ENCODE measurements at places on chromosomes 12 and 14. TPM values are rescaled to one million over a fixed set of nuclear protein-coding genes. Genes with fewer than 3 reads are reported as not detected.
A peak's percentile ranks its signal among the peaks of the same experiment; 100 is the strongest.

DNA sequence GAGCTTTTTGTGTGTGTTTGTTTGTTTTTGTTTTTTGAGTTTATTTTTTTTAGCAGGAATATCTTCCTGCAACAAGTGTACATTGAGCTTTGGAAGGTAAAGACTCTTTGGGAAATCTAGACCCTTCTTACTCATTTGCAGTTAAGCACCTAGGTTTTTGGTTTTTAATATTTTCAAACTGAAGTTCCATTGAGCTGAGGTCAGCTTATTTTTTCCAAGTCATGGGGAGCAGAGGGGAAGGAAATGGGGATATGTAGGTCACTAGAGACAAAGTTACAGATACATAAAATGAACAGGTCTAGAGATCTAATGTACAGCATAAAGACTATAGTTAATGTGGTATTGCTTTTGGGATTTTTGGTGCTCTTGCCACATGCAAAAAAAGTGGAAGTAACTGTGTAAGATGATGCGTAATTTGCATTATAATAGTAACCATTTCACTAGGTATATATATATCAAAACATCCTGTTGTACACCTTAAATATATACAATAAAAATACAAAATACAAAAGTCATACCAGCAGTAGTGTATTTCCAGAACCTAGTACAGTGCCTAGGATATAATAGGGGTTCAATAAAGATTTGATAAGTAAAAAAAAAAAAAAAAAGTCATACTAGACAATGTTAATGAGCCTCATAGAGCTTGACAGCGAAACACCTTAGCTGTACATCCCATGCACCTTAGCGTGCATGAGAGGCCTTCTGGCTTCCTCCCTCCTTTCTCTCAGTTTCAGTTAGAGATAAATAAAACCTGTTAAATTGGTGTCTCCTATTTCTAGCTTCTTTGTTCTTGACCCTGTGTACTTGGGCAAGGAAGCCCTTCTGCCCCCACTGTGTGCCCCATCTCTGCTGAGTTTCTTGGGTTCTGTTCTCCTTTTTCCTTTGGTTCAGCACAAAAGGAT, 22.7 kb downstream of the CGRRF1 start:
- H3K36me3 ChIP-seq = peaks cover 3% of the 10 kb centered on the region
- H3K4me3 ChIP-seq = no peak overlapping the region
- H3K4me1 ChIP-seq = no peaks in the 10 kb centered on the region
- DNase-seq = no peak
- no peak overlapping the region for H3K27ac ChIP-seq

The ARL6IP4 gene
- total RNA-seq = 169 TPM

GRCh38 chr12:115749071-115749841, 528.2 kb downstream of the MED13L start:
- H3K4me1 ChIP-seq = no peaks in the 10 kb centered on the region
- H3K36me3 ChIP-seq = no peaks in the 10 kb centered on the region
- no peak overlapping the region for H3K4me3 ChIP-seq
- H3K27me3 ChIP-seq = no peaks in the 10 kb centered on the region
- DNase-seq = no peak

- peaks cover 46% of the 10 kb centered on the region for H3K36me3 ChIP-seq
- peak within 1 kb of the TSS; percentile 99 for H3K27ac ChIP-seq
- peaks cover 50% of the 10 kb centered on the region for H3K4me1 ChIP-seq
- H3K27me3 ChIP-seq = no peaks in the 10 kb centered on the region
- peak; percentile 91 for DNase-seq
Measured at GRCh38 chr12:9760699-9761418, at the start of gene CD69. Gene CD69, minus strand, starts transcription at chr12:9760901. Its CDS starts 81 bp downstream, at chr12:9760820.

The OR4E2 gene
- not detected for total RNA-seq

Data from activated CD8-positive, alpha-beta memory T cell treated with anti-CD3 and anti-CD28 coated beads, Interleukin-2, amount 10 ng/mL, durations not matched to agents 7 days and 5 days (primary cell).